Osteoblast (primary cell): ENCODE measurements at places on chromosomes 7 and 10. TPM values are rescaled to one million over a fixed set of nuclear protein-coding genes. Genes with fewer than 3 reads are reported as not detected.

GRCh38 chr7:130721486-130722277 is 12.3 kb downstream of the KLF14 start:
- peak; percentile 39 for DNase-seq
- peaks cover 33% of the 10 kb centered on the region for H3K27me3 ChIP-seq
- no peaks in the 10 kb centered on the region for H3K4me1 ChIP-seq
- H3K27ac ChIP-seq: no peak overlapping the region

GRCh38 chr10:45239642-45240041 is 75.8 kb downstream of the OR13A1 start:
- H3K36me3 ChIP-seq: no peaks in the 10 kb centered on the region
- peak overlapping the region; percentile 33 for H3K27ac ChIP-seq
- no peaks in the 10 kb centered on the region for H3K27me3 ChIP-seq
- peak; percentile 74 for DNase-seq

DNA sequence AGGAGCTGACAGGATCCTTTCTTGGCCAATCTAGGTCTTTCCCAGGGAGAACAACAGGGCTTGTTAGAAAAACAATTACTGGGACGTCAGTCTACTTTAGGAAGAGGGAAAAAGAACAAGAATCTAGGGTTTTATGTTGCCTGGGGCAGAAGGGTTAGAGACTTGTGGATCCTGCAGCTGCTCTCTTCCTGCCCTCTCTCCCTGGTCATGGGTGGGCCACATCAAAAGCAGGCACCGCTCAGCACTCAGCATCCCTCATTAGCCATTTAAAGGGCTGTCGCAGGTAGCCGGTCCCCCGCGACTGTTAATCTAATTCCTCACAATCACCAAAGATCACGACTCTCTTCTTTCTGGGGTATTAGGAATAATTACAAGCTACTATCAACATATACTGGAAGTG is 631.9 kb downstream of the CALN1 start:
- no peaks in the 10 kb centered on the region for H3K36me3 ChIP-seq
- no peaks in the 10 kb centered on the region for H3K4me1 ChIP-seq
- H3K4me3 ChIP-seq: no peak overlapping the region
- H3K27me3 ChIP-seq: no peaks in the 10 kb centered on the region

- peaks cover 2% of the 10 kb centered on the region for H3K27me3 ChIP-seq
- H3K4me3 ChIP-seq: no peak overlapping the region
- peaks cover 9% of the 10 kb centered on the region for H3K4me1 ChIP-seq
- no peaks in the 10 kb centered on the region for H3K36me3 ChIP-seq
Observed at GRCh38 chr10:118957966-118958365, 71.5 kb upstream of the NANOS1 start.

DNA sequence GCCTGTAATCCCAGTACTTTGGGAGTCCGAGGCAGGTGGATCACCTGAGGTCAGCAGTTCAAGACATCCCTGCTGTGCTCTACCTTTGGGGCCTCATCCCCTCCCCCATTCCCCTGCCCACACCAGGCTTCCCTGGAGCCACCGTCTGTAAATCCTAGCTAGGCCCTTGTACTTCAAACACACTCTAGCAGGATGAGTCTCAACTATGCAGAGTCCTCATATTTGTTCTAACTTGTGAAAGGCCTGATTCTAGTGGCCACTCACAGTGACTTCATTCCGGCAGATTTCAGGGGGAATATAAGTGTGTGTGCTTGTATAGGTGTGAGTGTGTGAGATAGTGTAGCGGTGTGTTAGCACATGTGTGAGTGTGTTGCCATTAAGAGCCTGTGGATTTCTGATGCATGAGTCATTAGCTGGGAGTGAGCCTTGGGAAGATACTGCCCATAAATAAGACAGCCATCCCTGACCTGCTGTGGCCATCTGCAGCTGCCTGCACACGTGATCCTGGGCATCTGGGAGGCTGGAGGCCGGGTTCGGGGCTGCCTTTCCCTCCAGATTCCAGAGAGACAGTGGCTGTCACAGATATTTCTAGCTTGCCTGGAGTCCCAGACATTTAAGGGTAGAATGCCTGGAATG is 1.7 kb upstream of the NEURL1 start:
- H3K4me1 ChIP-seq: peaks cover 8% of the 10 kb centered on the region
- no peak overlapping the region for H3K4me3 ChIP-seq
- H3K27me3 ChIP-seq: peaks cover 42% of the 10 kb centered on the region
- peak; percentile 95 for DNase-seq

GRCh38 chr7:152967958-152968357 is 208.4 kb downstream of the ACTR3B start:
- H3K27ac ChIP-seq: no peak overlapping the region
- DNase-seq: no peak
- H3K4me1 ChIP-seq: no peaks in the 10 kb centered on the region
- H3K36me3 ChIP-seq: no peaks in the 10 kb centered on the region

DNA sequence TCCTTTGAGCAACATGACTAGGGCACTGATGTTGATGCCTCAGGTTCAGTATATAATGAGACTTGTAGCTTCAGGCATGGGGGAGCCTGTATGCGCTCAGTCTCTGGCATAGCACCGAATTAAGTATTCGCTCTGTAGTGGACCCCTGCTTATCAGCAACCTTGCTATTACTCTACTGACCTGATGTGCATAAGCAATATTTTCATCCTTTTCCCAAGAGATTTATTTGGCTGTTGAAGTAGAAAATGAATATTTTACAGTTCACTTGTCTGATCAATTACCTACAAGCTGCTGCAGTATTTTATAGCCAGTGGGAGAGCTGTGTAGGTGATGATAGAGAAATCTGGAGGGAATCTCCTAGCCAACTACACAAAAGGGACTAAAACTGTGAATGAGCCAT is 781.6 kb upstream of the PHF14 start:
- no peaks in the 10 kb centered on the region for H3K4me1 ChIP-seq
- H3K27ac ChIP-seq: no peak overlapping the region
- DNase-seq: no peak
- H3K36me3 ChIP-seq: no peaks in the 10 kb centered on the region

GRCh38 chr7:27174874-27175625 is 930 bp upstream of the HOXA10 start:
- H3K4me1 ChIP-seq: peaks cover 43% of the 10 kb centered on the region
- H3K27me3 ChIP-seq: no peaks in the 10 kb centered on the region
- DNase-seq: no peak
- peaks cover 12% of the 10 kb centered on the region for H3K36me3 ChIP-seq
- peak overlapping the region; percentile 76 for H3K27ac ChIP-seq
- H3K4me3 ChIP-seq: peak overlapping the region; percentile 75

DNA sequence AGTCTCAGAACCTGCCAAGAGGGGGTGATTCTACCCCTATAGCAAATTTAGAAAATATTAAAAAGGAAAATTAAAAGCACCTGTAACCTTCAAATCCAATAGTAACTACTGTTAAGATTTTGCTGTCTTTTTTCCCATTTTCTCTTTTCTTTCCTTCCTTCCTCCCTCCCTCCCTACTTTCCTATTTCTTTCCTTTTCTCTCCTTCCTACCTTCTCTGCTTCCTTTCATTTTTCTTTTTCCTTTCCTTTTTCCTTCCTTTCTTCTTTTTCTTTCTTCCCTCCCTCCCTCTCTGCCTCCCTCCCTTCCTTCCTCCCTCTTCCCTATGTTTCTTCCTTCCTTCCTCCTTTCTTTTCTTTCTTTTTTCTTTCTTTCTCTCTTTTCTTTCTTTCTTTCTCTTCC is 120.2 kb upstream of the KCTD7 start:
- no peak for DNase-seq
- H3K4me3 ChIP-seq: no peak overlapping the region
- no peaks in the 10 kb centered on the region for H3K36me3 ChIP-seq
- H3K4me1 ChIP-seq: peaks cover 6% of the 10 kb centered on the region

The ITIH2 gene
- total RNA-seq: not detected in 2 replicates

The MUC3A gene
- total RNA-seq: not detected in 2 replicates

The TYW1 gene
- 13.0 and 14.8 TPM in 2 replicates for total RNA-seq

The CTAGE4 gene
- total RNA-seq: 0.36 and 2.4 TPM in 2 replicates

The LOXL4 gene
- 28.6 and 36.6 TPM in 2 replicates for total RNA-seq
